Right kidney (tissue), 9 donors: ENCODE measurements at places on chromosomes 7 and 10.

- no peak for DNase-seq
Observed at GRCh38 chr7:110307776-110308175, 783.2 kb upstream of the LRRN3 start.

DNA sequence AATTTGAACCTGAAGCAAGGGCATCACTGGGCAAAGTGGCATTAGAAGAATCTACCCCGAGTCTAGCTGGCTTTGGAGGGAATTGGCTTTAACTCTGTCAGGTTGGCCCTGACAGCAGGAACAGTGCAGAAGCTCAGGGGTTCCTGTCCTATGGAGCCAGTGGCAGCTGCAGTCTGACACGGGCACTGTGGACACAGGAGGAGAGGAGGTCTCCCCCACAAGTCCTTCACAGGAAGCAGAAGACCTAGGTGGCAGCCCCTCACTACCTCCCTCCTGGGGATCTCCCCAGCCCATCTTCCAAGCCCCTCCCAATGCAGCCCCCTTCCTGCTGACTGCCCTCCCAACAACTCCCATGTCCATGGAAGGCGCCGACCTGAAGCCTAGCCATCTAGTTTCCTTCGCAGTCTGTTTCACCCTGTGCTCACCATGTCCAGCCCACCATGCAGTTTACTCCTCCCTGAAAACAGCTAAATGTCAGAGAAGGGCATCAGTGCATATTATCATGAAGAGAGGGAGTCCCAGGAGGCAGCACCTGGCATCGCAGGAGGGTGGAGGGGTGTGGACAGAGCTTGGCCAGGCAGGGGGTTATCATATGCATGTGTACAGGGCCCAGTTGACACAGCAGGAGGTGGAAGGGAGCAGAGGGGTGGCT is 17.9 kb upstream of the GDF10 start:
- no peak for DNase-seq

GRCh38 chr7:140678081-140678815 is 5.5 kb downstream of the ADCK2 start:
- no peak for DNase-seq

DNA sequence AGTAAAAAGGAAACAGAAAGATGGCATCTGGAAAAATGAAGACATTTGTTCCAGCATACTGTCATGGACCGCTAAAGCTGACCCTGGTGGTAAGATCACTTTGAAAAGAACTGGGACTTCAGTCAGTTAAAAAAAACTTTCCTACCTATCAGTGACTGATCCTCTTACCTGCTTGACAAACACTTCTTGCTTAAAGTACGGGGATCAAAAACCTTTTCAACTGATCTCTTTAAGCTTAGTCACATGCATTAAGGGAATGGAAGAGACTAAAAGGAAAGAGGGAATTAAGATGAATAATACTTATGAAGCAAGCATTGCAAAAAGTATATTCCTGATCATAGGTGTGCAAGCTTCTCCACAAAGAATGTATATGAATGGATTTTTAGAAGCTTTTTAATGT is 42.1 kb downstream of the MTERF1 start:
- no peak for DNase-seq

GRCh38 chr10:9560976-9561375 is 1456.7 kb upstream of the CELF2 start:
- DNase-seq: no peak
